ENCODE measurements at places on chromosomes 16 and 17.

DNA sequence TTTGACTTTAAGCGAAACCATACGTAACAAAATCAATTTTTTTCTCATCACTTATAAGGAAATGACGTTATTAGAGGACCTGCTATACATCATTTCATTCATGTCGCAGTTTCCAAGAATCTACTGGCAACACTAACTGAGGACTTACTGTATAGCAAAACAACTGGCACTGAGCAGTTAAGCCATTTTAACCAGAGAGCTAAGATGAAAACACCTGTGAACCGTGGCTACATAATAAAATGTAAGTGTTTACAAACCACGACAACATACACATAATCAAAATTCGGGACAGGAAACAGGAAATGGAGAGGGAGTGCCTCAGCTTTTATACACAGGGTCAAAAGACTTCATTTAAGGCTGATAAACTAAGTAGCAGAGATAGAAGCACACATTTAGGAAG, 29.5 kb downstream of the METTL16 start:
- no peak for DNase-seq

- no peak for DNase-seq
Measured at GRCh38 chr17:7883781-7884386, 4.7 kb upstream of the CHD3 start.

- DNase-seq, result no peak
Measured at GRCh38 chr16:88345031-88345720, 37.6 kb upstream of the ZNF469 start.

DNA sequence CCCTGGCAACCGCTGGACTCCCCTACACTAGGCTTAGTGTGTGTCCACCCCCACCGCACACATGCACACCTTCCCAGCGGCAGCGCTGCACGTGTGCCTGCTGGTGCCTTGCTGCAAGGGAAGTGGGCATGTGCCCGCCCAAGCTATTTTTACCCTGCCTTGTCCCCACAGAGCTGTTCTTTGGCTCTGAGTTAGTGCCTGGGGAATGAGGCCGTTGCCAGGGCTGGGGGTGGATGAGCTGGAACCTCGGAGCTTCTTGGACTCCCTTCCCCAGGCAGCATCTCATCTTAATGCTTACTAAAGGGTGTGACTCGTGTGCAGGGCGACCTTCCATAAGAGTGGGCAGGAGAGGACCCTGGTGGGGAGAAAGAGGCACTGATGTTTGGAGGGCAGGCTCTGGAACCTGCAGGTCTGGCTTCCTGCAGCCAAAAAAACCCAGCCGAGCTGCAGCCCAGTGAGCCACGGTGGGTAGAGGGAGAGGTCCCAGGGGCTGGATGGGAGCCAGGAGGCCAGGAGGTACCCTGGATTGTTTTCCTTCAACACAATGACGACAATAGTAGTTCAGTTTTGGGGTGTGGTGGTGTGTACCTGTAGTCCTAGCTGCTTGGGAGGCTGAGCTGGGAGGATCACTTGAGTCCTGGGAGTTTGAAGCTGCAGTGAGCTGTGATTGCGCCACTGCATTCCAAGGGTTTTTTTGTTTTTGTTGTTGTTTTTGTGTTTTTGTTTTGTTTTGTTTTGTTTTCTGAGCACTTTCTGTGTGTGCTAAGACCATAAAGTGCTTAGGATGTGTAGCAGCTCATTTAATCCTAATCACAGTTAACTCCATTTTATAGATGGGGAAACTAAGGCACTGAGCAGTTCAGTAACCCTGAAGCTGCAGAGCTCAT, 119.1 kb downstream of the RAB11FIP4 start:
- no peak for DNase-seq

- DNase-seq, result peak; percentile 31
Measured at GRCh38 chr16:70703041-70703834, 17.4 kb upstream of the MTSS2 start.

DNA sequence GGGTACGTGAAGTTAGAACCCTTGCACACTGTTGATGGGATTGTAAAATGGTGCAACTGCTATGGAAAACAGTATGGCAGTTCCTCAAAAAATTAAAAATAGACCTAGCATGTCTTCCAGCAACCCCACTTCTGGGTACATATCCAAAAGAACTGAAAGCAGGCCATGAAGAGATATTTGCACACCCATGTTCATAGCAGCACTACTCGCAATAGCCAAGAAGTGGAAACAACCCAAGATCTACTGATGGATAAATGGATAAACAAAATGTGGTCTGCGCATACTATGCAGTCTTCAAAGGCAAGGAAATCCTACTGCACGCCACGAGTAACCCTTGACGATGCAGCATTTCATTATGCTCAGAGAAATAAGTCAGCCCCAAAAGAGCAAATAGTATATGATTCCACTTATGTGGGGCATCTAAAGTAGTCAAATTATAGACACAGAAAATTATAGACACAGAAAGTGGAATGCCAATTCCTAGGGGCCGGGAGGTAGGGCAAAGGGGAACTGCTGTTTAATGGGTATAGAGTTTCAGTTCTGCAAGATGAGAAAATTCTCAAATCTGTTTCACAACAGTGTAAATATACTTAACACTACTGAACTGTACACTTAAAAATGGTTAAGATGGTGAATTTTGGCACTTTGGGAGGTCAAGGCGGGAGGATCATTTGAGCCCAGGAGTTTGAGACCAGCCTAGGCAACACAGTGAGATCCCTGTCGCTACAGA, 17.2 kb downstream of the CORO7 start:
- no peak for DNase-seq

GRCh38 chr16:82628711-82629110, 1.9 kb downstream of the CDH13 start:
- DNase-seq, result no peak

DNA sequence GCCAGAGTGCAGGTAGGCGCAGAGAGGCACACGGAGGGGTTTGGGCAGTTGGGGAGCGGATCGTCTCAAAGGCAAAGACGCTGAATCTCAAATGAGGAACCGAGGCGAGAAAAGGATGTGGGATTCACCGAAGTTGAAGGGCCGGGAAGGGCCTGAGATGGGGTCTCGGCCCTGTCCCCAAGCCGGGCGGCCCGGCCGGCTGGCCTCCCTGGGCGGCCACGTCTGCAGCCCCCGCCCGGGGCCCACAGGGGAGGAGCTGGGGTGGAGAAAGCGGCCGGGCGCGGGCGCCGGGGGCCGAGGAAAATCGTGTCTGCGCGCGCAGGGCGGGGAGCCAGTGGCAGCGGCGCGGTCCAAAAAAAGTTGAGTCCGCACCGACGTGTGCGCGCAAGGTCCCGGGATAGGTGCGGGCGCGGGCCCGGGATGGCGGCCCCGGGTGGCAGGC, 458 bp downstream of the SLC12A4 start:
- no peak for DNase-seq

- no peak for DNase-seq
Measured at GRCh38 chr17:49875685-49876084, 27.8 kb upstream of the TAC4 start.

GRCh38 chr17:58565389-58566311, 51.2 kb upstream of the MTMR4 start:
- DNase-seq, result no peak

DNA sequence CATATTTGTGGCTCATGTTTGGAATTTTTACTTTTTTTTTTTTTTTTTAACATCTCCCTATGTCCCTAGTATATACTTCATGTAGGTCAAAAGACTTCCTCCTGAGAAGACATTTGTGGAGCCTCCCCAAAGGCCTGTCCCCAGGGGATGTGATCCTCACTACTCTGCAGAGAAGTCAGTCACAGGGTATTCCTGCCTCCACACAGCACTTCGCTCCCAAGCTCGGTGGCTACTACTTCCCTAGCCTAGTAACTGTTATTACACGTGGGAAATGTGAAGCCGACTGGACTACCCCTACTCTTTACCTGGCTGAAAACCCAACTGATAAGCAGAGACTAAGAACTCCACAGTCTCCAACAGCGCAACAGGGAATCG, 116.8 kb downstream of the HIC1 start:
- DNase-seq, result no peak

- no peak for DNase-seq
Measured at GRCh38 chr16:59878999-59879398, 1144.9 kb upstream of the GOT2 start.

DNA sequence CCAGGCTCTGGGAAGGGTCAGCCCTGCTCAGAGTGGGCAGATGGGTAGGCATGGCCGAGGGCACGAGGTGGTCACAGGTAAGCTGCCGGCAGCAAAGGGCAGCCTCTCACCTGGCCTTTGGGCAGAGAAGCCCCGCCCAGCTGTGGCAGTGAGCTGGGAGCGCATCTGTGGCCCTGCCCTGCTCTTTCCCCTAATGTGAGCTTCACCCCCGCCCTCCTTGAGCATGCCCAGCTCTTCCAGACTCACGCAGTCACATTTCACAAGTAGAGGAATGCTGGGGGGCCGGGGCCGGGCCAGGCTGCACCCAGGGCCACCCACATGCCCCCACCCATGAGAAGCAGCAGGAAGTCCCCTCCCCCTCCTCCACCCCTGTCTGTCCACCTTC, 40.7 kb upstream of the SLC38A10 start:
- no peak for DNase-seq

GRCh38 chr16:19380328-19380727, 37.4 kb upstream of the TMC5 start:
- no peak for DNase-seq

DNA sequence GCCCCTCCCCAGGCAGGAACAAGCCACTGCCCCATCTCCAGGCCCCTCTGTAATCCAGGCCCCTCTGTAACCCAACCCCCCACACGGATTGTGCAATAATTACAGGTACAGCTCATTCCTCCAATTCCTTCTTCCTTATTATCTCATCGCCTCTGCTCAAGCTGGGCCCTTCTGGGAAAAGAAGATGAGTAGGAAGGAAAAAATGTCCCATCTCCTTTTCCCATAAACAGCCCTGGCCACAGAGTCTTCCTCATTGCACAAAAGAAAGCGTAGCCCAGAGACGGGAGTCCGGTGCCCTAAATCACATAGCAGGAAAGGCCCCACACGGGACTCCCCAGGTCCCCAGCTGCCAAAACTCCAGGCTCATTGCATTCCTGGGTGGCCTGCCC, 3.6 kb upstream of the LITAFD start:
- DNase-seq, result no peak

DNA sequence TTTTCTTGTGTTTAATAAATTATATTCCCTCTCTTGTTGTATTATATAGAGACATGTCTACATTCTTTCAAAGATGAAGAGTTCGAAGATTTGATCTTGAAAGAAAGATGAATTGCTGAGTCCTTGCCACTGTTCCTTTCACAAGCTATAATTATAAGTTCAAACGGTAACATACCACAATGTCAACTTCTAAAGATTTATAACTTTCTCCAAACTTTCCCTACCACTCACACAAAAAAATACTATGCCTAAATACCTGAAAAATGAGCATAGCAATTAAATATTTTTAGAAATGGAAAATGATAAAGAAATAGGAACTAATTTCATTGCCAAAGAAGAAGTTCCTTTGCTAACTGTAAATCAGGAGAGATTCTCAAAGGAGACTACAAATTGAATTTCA, 50.6 kb downstream of the BRIP1 start:
- DNase-seq, result no peak

DNA sequence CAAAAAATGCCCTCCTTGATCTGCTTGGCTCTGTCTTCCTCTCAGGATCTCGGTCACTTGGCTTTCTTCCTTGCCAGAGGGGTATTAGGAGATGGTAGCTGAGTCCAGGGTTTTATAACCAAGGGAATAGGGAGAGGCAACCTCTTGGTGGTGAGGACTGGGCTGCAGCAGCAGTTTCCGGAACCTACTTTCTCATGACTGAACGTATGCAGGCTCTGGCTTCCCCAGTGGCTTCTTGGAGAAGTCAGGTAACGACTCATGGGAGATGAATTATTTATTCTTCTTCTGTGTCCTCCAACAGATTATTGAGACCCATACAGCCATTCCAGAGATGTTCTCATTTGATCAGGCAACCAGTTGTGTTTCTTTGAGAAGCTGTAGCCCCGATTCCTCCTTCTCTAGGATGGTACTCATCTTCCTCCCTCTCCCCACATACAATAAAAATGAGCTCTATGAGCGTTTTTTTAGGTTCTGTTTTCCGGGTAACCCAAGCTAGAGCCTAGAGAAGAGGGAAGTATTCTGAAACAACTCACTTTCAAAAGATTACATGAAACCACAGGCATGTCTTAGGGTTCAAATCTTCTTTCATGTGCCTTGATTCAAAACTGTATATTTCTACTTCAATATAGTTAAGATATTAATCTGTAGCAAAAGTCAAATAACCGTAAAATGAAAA, 22.3 kb upstream of the DHX40 start:
- DNase-seq, result no peak

- DNase-seq, result peak; percentile 16
Measured at GRCh38 chr17:44502598-44503146, 534 bp downstream of the GPATCH8 start.

- no peak for DNase-seq
Measured at GRCh38 chr17:78652913-78653312, 75.7 kb upstream of the DNAH17 start.

- DNase-seq, result peak; percentile 53
Measured at GRCh38 chr17:48307814-48308411, 122.1 kb downstream of the SKAP1 start.

DNA sequence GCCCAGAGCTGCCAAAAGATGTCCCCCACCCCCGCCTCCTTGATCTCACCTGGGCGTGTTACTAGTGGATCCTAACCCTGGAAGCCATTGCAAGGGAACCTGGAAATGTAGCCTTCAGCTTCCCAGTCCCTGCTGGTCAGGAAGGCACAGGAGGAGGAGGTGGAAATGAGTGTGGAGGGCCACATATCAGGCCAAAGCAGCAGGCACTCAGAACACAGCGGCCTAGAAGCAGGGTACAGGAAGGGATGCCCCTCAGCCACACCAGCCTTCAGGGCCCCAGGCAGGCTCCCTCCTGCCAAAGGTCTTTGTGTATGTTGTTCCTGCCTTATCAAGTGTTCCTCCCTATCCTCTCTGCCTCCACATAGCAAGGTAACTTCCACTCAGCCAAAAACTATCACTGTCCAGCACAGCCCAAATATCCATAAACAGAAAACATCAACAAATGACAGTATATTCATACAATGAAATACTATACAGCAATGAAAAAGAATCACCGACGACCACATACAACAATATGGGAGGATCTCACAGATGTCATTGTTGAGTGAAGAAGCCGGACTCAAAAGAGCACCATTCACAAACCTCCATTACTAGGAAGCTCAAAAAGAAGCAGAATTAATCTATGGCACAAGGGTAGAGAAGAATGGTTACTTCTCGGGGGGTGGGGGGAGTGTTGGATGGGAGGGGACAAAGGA, 28.2 kb upstream of the TNFRSF13B start:
- DNase-seq, result no peak

- DNase-seq, result no peak
Measured at GRCh38 chr17:40323391-40324381, 14.7 kb downstream of the RARA start.

GRCh38 chr16:74463888-74464287, 42.6 kb upstream of the CLEC18B start:
- no peak for DNase-seq

DNA sequence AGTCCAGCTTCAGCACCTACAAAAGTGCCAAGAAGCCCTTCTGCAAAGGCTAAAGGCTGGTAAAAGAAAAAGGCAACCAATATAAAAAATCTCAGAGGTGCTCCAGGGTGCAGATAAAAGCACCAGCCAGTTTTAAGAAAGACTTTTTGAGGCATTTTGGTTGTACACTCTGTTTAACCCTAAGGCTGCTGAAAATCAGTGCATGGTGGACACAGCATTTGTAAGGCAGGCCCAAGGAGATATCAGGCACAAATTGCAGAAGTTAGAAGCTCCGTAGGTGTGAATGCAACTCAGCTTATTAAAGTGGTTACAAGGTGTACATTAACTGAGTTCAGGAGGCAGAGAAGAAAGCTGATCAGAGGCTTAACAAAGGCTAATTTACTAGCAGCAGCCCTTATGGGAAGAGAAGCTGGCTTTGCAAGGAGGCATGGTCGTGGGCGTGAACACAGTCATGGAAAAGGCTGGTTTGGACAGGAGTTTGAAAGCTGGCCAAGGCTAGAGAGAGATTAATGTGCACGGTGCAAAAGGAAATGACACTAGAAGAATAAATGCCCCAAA, 21.1 kb downstream of the ACSM1 start:
- peak; percentile 50 for DNase-seq
